Osteocyte (in vitro differentiated cells): ENCODE measurements at places on chromosomes 1 and 21. TPM values are rescaled to one million over a fixed set of nuclear protein-coding genes. Genes with fewer than 3 reads are reported as not detected.

CAPZA1 gene
- total RNA-seq = 129 and 130 TPM in 2 replicates

APH1A gene
- total RNA-seq = 138 and 147 TPM in 2 replicates

SHISAL2A gene
- not detected in 2 replicates for total RNA-seq

PLXNA2 gene
- total RNA-seq = 19.5 and 20.5 TPM in 2 replicates

LHX8 gene
- not detected in 2 replicates for total RNA-seq

RIMS3 gene
- 16.5 and 17.0 TPM in 2 replicates for total RNA-seq

SMIM11 gene
- 3.3 and 3.9 TPM in 2 replicates for total RNA-seq

KRTAP12-2 gene
- total RNA-seq = not detected in 2 replicates

NDUFV3 gene
- total RNA-seq = 41.3 and 44.9 TPM in 2 replicates

FAM20B gene
- total RNA-seq = 31.6 and 39.0 TPM in 2 replicates

S100A6 gene
- 0.99 and 1.1 TPM in 2 replicates for total RNA-seq

HP1BP3 gene
- 228 and 231 TPM in 2 replicates for total RNA-seq

RPE65 gene
- total RNA-seq = not detected in 2 replicates

CFHR5 gene
- total RNA-seq = not detected in 2 replicates

BMP8B gene
- total RNA-seq = 0.08 TPM in 1 of 2 replicates, not detected in the other
